ENCODE measurements at places on chromosomes 1 and 21.

DNA sequence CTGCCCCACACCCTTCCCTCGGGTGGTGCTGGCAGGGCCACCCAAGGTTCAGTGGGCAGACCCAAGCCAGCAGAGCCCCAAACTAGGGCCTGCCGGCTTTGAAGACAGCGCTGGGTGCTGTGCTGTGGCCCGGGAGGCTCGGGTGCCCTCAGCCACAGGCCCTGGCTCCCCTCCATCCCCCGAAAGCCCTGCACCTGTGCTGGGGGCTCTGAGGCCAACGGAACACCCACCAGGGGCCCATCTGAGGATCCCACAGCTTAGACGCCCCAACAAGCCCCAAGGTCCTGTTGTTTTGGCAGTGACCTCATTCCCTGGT, 8.6 kb downstream of the ITGB2 start:
- DNase-seq: no peak

GRCh38 chr1:157994704-157995582, 1.5 kb downstream of the KIRREL1 start:
- DNase-seq: no peak

- DNase-seq: no peak
These were observed 25.1 kb upstream of the LSS start for GRCh38 chr21:46253610-46254124.

GRCh38 chr21:44052830-44053226, 40.7 kb downstream of the TRAPPC10 start:
- DNase-seq: no peak

DNA sequence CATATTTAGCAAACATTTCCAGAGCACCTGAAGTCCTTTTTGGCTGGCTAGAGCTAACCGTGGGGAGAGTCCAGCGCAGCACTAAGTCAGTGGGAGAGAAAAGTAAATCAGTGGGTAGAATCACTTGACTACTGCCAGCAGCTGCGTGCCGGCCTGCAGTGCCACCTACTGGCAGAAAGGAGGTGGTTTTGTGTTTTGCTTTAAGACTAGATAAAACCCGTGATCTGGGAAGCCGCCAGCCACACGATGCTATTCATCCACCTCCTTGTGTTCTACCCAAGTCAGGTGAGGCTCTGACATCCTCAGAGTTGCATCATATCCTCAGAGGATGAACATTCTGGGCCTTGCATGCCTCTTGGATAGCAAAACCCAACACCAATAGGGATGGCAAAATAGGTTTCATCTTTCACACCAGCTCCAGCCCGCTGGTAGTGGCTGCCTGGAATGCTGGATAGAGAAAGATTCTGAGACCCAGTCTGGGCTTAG, 14.1 kb upstream of the HEYL start:
- DNase-seq: peak; percentile 53

GRCh38 chr1:117030271-117030877, 28.8 kb downstream of the CD101 start:
- no peak for DNase-seq

DNA sequence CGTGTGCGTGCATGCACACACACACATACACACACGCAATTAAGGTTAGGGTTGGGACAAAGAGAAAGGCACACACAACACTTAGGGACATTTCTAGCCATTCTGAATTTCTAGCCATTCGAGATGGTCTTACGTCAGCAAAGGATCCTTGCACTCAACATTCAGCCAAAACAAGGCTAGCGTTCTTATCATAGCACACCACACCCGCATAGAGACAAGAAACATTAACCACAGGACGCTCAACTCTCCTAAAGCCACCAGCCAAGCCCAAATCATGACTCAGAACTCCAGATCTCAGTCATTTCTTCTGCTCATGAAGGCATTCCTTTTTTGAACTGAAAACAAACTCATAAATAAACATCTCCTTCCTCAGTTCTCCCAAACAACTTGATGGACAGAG, 106.8 kb downstream of the LMO4 start:
- DNase-seq: no peak

DNA sequence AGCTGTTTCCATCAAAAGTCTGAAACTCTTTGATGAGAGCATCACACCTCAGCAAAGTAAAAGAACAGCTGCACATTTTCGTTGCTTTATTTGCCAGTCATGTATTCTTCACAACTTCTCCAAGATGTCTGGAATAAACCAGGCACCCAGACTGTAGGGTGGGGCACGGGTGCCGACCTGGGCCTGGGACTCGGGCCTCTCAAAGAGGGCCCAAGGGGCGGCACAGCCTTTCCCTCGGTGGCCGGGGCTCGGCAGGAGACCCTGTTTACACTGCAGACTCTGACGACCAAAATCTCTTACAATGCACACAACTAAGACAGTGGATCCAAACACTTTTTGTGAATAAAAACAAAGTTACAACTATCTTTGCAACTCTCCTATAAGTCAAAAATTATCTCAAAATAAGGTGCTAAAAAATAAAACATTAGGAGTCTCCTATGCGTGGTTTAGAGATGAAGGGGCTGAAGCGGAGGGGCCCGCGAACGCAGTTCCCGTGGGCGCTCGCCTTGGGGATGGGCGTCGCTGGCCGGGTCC, 696 bp downstream of the LSS start:
- DNase-seq: no peak

GRCh38 chr1:170660871-170661645, 2.9 kb upstream of the PRRX1 start:
- no peak for DNase-seq

DNA sequence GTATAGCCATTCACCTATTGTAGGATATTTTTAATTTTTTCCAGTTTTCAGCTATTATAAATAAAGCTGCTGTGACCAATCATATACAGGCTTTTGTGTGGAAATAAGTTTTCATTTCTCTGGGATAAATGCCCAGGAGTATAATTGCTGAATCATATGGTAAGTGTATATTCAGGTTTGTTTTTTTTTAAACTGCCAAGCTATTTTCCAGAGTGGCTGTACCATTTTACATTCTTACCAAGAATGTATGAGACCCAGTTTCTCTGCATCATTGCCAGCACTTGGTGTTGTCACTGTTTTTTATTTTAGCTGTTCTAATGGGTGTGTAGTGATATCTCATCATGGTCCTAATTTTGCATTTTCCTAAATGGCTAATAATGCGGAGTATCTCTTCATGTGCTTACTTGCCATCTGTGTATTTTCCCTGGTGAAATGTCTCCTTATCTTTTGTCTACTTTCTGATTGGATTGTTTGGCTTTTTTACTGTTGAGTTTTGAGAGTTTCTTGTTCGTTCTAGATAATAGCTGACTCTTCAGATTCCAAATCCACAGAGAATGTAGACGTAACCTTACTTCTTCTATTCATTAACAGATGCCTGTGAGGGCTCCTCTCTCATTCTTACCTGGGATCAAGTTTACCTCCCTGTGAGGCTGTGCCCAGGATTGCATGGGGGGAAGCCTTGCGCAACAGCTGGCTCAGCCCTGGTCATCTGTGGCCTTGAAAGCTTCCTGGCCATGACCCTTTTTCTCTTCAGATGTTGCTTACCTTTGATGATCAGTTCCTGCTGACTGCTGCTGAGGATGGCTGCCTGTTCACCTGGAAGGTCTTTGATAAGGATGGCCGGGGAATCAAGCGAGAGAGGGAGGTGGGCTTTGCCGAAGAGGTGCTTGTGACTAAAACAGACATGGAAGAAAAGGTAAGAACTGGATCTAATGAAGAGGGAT, 42.6 kb downstream of the CFAP57 start:
- DNase-seq: no peak

GRCh38 chr21:44047996-44048560, 36.0 kb downstream of the TRAPPC10 start:
- DNase-seq: no peak

DNA sequence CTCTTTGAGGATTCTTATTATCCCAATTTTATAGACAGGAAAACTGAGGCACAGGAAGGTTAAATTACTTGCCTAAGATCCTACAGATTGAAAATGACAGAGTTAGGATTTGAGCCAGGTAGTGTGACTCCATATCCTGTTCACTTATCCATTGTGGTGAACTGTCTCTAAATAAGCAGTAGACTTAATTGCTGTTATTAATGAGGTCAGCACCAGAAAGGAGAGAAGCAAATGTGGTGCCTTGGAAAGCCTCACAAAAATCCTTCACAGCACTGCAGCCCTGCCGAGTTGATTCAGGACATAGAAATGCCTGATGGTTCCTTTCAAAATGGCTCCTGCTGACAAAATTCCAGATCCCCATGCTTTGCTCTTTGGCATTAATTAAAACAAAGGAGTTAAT, 193.3 kb upstream of the BEND5 start:
- DNase-seq: no peak

GRCh38 chr1:156136970-156137483, 16.4 kb upstream of the SEMA4A start:
- no peak for DNase-seq

DNA sequence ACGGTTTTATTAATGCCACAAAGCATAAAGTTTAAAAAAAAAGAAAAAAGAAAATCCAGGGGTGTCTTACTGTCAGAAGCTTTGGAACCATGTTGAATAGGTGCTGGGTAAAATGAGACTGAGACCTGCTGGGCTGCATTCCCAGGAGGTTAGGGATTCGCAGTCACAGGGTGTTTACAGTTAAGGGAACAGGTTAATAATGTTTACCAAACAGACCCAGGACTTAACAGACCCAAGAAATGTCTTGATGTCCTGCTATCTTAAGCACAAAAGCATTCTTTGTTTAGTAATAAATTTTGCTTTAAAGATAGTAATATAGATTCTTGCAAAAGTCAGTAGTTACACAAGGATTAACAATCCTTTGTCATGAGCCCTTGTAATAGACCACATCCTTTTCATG, 54.7 kb downstream of the OLFML3 start:
- no peak for DNase-seq

DNA sequence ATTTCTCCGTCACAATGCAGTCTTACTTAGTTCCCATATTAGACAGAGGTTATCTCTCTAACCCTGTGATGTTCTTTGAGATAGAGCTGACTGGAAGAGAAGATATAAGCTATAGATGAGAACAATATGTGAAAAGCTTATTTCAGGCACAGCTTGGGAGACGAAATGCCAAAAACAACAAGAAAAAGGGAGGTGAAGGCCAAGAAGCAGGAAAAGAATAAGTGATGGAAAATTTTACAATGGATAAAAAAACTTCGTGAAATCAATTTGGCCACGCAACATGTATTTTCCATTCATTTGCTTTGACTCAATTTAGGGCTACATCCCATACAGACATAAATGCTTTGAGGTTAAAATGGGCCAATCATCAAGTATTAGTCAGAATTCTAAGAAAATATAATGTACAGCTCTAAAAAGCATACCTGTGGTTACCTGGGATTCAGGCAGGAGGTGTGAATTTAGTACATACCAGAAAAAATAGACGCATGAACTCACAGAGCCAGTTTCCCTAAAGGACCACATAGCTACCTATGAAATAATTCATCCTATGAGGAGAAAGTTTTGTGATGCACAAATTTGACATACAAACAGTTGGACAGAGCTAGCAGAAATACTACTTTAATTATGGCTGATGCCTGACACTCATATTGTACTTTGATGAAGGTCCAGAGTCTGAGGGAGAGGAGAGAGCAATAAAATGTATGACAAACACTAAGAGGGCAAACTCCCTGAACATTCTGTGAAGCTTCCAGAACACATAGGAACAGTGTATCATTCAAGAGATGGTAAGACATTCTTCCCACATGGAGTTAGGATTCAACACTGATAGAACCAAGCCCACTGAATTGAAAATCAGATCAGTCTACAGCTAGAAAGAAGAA, 12.1 kb downstream of the RGS1 start:
- no peak for DNase-seq

- no peak for DNase-seq
These were observed 9.0 kb upstream of the IFNGR2 start for GRCh38 chr21:33394260-33394659.

DNA sequence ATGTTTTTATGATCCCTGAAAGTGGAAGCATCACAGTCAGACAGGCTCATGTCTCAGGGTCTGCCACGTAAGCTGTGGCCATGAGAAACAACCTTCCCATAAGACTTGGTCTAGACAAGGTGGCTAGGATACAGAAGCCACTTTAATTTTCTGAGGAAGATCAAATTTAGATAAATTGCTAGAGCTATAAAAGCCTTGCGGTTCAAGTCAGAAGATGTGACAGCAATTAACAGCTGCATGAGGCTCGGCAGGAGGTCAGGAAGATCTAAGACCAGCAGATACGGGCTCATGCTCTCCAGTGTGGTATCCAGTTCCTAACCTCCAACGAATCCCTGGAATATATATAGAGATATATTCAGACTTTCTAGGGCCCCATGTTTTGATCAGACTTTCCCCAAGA, 577.1 kb downstream of the PLPP3 start:
- no peak for DNase-seq

DNA sequence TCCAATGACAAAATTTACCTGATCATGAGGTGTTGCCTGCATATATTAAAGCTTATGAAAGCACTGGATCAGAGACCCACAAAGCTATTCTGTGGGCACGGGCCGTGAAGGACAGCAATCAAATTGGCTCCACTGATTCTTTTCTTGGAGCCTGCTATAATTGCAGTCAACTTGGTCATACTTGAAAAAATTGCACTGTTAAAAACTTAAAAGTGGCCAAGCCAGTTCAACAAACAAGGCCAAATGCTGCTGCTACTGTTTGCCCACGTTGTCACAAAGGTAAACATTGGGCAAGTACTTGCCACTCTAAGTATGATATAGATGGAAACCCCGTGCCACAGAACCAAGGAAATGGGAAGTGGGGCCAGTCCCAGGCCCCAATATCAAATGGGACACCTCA, 37.8 kb downstream of the CYP4A11 start:
- DNase-seq: no peak

GRCh38 chr1:219492717-219493116, 120.2 kb downstream of the ZC3H11B start:
- no peak for DNase-seq
